ENCODE measurements at places on chromosomes 1 and 21. TPM values are rescaled to one million over a fixed set of nuclear protein-coding genes. Genes with fewer than 3 reads are reported as not detected.

The NECAP2 gene
- total RNA-seq = 12.6 TPM

- H3K36me3 ChIP-seq = no peaks in the 10 kb centered on the region
- no peak overlapping the region for H3K27ac ChIP-seq
- no peak overlapping the region for H3K4me3 ChIP-seq
- H3K4me1 ChIP-seq = no peaks in the 10 kb centered on the region
- no peaks in the 10 kb centered on the region for H3K27me3 ChIP-seq
These were observed 76.6 kb downstream of the RAB3GAP2 start for GRCh38 chr1:220195701-220196100.

The RHD gene
- 0.40 TPM for total RNA-seq

DNA sequence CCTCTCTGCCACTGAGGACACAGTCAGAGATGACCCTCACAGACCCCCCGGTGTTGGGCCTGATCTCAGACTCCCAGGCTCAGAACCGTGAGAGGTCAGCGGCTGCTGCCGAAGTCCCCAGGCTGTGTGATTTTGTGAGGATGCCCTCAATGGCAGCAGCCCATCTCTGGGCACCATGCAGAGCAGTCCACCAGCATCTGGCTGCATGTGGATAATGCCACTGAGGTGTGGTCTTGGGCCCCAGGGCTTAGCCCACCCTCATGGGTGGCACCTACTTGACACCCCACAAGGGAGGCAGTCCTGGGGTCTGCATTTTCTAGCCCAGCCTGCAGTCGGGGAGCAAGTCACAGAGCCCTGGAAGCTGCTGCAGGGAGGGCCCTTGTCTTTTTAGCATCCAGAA lies 5.5 kb upstream of the ACTRT2 start:
- no peaks in the 10 kb centered on the region for H3K36me3 ChIP-seq
- DNase-seq = no peak
- no peaks in the 10 kb centered on the region for H3K4me1 ChIP-seq
- H3K27me3 ChIP-seq = peaks cover 26% of the 10 kb centered on the region
- H3K27ac ChIP-seq = no peak overlapping the region

Data from gastrocnemius medialis (tissue), 4 donors.